ENCODE measurements at places on chromosomes 11 and 22. TPM values are rescaled to one million over a fixed set of nuclear protein-coding genes. Genes with fewer than 3 reads are reported as not detected.

The TMEM121B gene
- 1.9 TPM for total RNA-seq

The SCGB1C1 gene
- not detected for total RNA-seq

The ACRV1 gene
- not detected for total RNA-seq

The DGAT2 gene
- total RNA-seq = 338 TPM

The EXPH5 gene
- total RNA-seq = 158 TPM

The CLMP gene
- 26.9 TPM for total RNA-seq

Data from suprapubic skin (tissue), 4 donors.